Fibroblast of pulmonary artery (primary cell): ENCODE measurements at places on chromosomes 16 and 17.

DNA sequence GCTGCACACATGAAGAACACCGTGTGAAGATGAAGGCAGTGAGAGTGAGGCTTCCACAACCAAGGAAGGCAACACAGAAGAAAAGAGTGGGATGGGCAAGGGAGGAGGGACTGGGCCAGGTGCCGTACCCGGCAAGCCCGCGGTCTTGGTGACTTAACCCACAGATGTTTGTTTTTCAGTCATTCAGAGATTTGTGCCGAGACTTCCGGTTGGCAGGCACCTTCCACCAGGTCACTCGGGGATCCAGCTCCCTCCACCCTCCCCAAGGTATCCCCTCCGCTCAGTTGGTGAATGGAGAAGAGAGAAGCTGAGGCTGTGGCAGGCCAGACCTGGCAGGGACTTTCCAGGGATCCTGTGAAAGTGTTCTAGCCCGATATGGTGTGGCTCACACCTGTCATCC lies 4.9 kb upstream of the KREMEN2 start:
- DNase-seq = no peak

DNA sequence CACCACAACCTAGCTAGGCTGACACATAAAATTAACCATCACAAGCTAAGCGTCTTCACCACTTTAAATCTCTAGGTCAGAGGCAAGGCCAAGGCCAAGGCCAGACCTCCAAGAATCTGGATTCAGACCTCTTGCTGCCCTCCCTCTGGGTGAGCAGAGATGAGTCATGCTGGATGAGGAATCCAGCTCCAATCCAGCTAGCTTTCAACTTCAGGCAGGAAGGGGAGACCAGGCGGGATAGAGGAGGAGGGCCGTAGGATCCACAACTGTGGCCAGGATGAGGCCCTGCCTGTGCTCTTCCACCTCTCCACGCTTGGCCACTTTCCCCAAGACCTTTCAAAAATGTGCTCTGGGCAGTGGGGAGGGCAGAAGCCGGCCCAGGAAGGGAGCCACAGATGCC lies 14.7 kb downstream of the LRRC75A start:
- DNase-seq = peak; percentile 83

DNA sequence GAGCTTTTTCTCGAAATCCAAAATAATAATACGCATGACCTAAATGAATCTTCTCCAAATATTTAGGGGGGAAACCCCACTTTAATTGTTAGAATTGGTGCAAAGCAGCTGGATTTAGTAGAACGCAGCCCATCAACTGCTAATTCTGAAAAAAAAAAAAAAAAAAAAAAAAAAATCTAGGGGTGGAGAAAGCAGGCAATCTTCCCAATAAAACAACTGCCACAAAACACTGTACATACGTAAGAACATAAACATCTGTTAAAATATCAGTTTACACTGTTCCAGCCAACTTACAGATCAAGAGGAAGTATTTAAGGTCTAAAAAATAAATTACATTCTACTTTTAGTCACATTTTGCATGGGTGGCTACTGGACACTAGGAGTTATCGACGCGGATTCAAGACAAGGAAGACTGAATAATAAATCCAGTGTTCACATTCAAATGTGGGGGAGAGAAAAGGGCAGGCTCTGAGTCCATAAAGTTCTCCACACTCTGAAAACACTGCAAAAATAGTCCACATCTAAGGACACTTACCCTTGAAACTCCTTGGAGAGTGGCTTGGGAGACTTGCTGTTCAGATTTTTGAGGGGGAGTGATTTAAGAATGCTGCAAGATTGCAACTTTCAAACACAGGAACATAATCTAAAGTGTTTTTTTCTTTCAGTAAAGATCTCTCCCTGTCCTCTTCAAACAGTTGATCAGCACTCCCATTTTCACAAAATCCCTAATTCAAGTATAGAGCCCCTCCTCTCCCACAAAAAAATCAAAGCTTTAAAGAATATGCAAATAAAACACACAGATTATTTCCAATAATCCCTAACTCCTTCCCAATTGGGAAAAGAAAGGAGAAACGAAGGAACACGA lies 1.3 kb downstream of the APPBP2 start:
- DNase-seq = peak; percentile 26

- no peak for DNase-seq
Measured at GRCh38 chr17:16036261-16036660, 36.6 kb downstream of the TTC19 start.

DNA sequence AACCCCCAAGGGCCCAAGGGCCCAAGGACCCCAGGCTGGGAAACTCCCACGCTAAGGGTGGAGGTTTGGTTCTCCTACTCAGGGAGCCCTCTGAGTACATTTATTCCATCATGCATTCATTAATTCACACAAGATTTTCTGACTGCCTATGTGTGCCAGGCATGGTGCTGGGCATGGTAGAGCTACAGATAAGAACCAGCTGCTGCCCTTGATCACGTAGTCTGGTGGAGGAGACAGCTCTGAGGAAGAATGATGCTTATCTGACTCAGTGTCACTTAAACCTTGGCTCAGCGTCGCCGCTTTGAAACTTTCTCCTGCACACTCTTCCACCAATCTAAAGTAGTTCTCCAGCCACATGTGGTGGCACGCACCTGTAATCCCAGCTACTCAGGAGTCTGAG lies 3.6 kb upstream of the ARL4D start:
- DNase-seq = no peak

- peak; percentile 91 for DNase-seq
Measured at GRCh38 chr17:45341533-45342158, 24.8 kb upstream of the MAP3K14 start.

DNA sequence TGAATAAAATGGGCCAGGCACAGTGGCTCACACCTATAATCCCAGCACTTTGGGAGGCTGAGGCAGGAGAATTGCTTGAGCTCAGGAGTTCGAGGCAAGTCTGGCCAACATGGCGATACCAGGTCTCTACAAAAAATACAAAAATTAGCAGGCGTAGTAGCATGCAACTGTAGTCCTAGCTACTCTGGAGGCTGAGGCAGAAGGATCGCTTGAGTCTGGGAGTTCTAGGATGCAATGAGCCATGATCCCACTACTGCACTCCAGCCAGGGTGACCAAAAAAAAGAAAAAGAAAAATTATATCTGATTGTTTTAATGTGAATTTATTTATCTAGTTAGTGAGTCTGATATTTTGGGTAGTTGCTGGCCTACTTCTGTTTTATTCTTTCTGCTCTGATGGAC lies 7.0 kb downstream of the IL34 start:
- DNase-seq = no peak

- peak; percentile 25 for DNase-seq
Measured at GRCh38 chr17:19756546-19756945, 8.4 kb upstream of the ALDH3A1 start.

DNA sequence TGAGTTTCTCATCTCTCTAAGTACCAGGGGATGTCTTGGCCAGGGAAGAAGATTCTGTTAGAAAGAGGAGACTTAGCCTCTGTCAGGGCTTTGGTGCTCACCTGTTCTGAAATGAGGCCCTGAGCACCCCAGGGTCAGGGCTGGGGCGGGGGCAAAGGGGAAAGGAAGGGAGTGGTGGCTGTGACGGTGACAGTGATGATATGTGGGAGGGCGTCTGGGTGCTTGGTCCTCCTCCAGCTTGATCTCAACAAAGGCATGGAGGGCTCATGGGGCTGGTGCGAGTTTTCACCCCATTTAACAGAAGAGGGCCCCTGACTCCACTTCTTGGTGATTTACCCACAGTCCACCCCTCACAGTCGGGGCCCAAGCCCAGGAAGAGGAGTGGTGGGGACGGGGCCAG lies 15.1 kb downstream of the SOX8 start:
- no peak for DNase-seq

GRCh38 chr17:14460516-14461226 lies 159.8 kb downstream of the HS3ST3B1 start:
- DNase-seq = no peak

DNA sequence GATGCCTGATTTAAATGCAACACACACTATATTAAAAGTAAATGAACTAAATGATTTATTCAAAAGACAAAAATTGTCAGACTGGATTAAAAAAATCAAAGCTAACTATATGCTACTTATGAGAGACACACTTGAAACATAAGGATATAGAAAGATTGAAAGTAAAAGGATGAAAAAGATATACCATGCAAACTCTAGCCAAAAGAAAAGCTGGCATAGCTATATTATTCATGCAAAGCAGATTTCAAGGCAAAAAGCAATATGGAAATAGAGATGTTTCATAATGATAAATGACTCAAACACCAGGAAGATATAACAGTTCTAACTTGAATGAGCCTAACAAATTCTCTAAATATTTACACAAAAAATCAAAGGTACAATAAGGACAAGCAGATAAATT lies 149.2 kb downstream of the MYO1D start:
- no peak for DNase-seq

- DNase-seq = no peak
Measured at GRCh38 chr16:1968146-1968953, 1.7 kb downstream of the RNF151 start.

- DNase-seq = no peak
Measured at GRCh38 chr17:63641692-63642448, 19.7 kb downstream of the MAP3K3 start.

- DNase-seq = peak; percentile 4
Measured at GRCh38 chr17:11953924-11954323, 43.4 kb downstream of the ZNF18 start.

GRCh38 chr16:52721331-52721730 lies 174.4 kb upstream of the TOX3 start:
- DNase-seq = no peak

- peak; percentile 49 for DNase-seq
Measured at GRCh38 chr17:28684963-28685362, 23.0 kb downstream of the SUPT6H start.

GRCh38 chr17:69608141-69608540 lies 193.6 kb downstream of the MAP2K6 start:
- DNase-seq = no peak

- DNase-seq = no peak
Measured at GRCh38 chr17:3977387-3977786, 13.2 kb upstream of the ATP2A3 start.

DNA sequence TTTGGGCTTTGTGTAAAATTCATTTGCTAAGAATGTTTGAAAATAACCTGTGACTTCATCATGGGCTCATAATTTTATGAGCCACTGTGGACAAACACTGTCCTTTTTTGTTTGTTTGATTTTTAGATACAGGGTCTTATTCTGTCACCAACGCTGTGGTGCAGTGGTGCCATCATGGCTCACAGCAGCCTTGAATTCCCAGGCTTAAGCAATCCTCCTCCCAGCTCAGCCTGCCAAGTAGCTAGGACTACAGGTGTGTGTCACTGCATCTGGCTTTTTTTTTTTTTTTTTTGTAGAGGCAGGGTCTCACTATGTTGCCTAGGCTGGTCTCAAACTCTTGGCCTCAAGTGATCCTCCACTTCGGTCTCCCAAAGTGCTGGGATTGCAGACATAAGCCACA lies 8.3 kb downstream of the TEX2 start:
- DNase-seq = no peak

- DNase-seq = peak; percentile 78
Measured at GRCh38 chr16:81940781-81941560, 70.3 kb downstream of the SDR42E1 start.

DNA sequence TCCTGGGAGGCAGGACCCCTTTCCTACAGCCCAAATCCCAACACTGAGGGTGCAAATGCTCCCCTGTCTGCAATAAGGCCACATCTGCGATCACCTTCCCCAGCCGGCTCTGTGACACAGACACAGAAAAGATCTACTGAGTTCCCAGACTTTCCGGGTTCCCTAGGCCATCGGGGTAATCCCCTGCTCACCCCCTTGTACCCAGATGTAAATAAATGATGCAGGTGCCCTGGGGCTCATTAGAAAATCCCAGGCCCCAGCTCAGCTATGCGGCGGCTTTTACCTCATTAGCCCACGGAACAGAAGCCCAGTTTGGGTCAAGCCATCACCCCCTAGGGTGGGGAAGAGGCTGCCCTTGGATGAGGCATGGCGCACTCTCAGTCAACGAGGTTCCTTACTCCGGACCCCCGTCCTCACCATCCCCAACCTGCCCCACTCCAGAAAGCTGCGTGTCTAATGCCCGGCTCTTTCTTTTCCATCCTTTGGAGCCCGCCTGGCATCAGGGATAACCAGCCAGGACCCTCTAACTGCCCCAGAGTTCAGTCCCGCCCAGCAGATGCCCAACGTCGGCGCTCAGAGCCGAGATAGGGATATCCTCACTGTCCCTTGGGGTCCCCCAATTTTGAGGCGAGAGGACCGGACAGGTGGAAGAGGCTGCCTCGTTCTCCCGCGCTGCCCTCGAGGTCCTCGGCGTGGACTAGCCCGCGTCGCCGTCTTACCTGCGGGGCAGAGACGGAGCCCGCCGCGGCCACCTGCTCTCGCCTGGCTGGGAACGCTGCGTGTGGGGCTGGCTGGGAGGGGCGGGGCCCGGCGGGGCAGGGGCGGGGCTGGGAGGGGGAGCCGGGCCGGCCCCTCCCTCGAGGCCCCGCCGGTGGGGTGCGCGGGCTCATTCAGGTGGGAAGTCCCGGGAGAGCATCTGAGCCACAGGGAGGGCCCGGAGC lies at the start of gene ZNF385C:
Gene ZNF385C (minus strand): TSS at position 783 of the 941 bp plus-strand sequence. CDS start 35,417 bp downstream, outside the sequence.
- no peak for DNase-seq

GRCh38 chr16:693766-694165 lies 3.6 kb upstream of the WDR24 start:
- DNase-seq = no peak
